ENCODE measurements at places on chromosomes 2 and 18.

GRCh38 chr2:165872101-165872791 lies 78.2 kb upstream of the GALNT3 start:
- no peak for DNase-seq

- DNase-seq, result no peak
Measured at GRCh38 chr18:28439870-28440269, 262.9 kb upstream of the CDH2 start.

DNA sequence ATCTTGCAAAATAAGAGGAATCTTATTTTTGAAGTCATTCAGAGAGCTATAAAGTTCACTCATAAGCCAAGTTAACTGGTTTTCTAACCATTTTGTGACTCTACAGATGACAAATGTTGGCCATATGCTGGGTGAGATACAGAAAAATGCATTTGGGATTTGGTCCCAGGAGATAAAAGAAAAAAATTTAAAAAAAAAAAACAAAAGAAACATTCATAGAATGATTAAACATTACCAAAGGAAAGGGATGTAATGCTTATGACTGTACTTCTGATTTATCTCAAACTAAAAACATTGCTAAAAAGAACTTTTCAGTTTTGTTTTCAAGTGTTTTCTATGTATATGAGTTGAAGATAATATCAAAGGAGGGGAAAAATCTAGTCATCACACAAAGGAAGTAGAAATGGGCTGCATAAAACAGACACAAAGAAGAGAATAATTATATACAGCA lies 43.1 kb downstream of the PELI1 start:
- no peak for DNase-seq

DNA sequence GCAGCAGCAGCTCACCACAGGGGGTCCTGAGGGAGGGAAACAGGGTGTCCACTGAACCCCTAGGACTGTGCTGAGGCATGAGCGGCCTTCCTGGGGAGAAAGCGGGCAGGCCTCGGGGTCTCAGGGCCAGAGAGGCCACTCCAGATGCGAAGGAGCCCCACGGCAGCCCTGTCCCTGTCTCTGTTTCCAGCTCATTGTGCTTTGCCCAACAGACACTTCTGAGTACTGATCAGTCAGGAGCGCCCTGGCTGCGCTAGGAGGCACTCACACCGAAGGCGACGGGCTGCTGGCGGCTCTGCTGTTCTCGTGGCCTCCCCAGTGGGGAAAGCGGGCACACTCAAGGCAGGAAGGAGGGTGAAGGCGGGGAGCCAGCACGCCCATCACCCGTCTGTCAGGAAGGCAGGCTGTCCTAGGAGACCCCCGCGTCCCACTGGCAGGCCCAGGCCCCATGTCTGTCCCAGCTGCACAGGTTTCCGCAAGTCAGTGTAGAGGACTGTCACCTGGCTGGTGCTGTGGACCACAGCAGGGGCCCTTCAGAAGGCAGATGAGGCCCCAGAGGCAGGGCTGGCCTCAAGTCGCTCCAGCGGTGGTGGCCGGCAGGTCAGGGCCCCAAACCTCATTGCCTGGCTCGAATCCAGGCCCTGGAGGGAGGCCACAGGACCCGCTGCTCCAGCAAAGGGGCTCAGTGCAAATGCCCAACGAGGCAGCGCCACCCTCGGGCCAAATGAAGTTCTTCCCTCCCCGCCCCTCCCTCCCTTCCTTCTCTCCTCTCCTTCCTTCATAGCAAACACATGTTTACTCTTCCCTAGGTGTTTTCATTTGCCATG lies 6.8 kb downstream of the ESPNL start:
- no peak for DNase-seq

- DNase-seq, result no peak
Measured at GRCh38 chr2:18598848-18599484, 9.6 kb upstream of the NT5C1B start.

DNA sequence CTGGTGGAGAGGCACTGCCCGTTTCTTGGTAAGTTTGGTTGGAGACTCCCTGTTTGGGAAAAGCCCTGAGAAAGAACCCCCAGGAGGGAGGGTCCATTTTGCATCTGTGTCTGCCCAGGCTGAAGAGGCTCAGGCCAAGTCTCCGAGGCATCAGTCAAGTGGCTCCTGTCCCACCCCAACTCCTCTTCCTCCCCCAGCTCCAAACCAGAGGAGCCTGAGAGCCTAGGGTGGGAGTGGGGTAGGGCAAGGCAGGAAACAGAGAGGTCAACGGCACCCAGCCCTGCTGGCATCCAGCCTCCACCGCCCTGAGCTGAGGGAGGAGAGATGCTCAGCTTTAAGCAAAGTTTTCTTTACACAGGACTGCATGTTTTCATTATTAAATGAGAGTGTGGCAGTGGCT lies 38.2 kb downstream of the CYP27C1 start:
- DNase-seq, result no peak

DNA sequence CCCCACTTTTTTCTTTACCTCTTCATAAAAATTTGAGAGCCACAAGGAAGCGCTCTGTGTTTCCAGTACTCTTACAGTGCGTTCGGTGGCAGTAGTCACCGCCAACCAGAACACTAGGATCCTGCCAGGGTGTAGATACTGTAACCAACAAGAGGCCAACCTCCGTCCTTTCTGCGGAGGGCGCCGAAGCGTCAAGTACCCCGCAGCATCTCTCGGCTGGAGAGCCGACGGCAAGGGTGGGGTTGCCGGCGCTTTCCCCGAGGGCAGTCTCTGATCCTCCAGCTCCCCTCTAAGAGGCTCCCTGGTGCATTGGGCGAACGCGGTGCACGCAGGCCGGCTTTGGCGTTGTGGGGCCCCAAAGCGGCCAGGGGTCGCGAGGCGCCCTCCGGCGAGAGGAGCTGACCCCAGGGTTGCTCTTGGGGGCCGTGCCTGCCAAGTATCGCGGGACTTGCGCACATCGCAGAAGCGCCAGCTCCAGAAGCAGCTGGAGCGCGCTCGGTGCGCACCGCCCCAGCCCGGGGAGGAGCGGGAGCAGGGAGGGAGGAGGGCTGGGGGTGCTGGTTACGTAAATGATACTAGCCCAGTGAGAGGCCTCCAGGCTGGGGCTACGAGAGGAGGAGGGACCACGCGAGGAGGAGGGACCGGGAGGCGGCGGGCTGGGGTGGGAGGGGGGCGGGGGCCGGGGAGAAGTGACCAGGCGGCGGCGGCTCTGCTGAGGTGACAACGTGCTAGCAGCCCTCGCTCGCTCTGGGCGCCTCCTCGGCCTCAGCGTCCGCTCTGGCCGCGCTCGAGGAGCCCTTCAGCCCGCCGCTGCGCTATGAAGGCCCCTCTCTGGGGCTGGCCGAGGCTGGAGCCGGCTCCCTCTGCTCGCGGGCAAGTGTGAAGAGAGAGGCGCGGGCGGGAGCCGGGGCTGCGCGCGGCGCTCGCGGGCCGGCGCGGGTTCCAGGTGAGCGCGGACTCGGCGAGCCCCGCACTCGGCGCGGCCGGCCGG lies at the start of gene GALNT13:
TSS of gene GALNT13 (plus strand) at position 692 of the 991 bp plus-strand sequence.
- DNase-seq, result no peak

- no peak for DNase-seq
Measured at GRCh38 chr2:179454443-179455171, 190.0 kb upstream of the SESTD1 start.

- no peak for DNase-seq
Measured at GRCh38 chr2:240462073-240462706, 26.7 kb downstream of the GPC1 start.

GRCh38 chr2:33022989-33023727 lies 76.4 kb downstream of the LTBP1 start:
- DNase-seq, result no peak

DNA sequence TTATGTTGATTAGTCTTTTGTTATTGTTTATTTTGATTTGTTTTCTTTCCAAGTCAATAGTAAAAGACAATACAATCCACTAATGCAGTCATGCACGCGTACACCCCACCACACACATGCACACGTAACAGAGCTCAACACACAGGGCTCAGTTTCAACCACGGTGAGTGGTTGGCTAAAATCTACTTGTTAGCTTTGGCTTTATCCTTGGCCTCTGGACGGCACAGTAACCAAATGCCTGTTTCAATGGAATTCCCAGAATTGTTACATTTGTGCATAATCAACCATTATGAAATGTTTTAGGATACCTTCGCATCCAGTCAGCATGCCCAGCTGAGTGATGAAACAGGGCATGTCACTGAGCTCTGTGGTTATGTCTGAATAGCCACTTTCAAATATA lies 53.2 kb downstream of the NYAP2 start:
- no peak for DNase-seq

GRCh38 chr2:227862741-227863588 lies 8.5 kb upstream of the DAW1 start:
- DNase-seq, result no peak

DNA sequence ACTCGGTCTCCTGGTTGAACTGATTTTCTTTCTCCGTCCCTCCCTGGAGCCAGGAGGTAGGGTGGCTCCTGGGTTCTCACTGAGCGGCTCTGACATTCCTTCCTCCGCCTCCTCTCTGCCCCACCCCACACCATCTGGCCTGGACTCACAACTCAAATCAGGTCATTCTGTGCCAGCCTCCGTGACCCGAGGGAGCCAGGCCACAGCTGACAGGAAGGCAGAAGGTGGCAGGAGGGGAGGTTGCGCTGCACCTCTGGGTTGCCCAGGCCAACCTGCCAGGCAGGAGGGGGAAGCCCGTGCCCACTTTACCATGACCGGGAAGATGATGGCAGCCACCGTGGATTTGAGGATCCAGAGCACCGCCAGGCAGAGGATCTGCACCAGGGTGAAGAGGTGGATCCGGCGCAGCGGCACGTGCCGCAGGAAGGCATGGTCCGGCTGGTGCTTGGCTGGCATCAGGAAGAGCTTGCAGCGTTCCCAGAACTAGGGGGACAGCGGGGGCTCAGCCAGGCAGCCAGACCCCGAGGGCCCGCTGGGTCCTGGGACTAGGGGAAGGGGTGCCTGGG lies 28.3 kb downstream of the MTHFD2 start:
- no peak for DNase-seq

- no peak for DNase-seq
Measured at GRCh38 chr2:42135381-42136312, 33.5 kb upstream of the EML4 start.

GRCh38 chr2:191174442-191174841 lies 23.6 kb upstream of the STAT4 start:
- no peak for DNase-seq

GRCh38 chr18:9870431-9871008 lies 15.3 kb upstream of the TXNDC2 start:
- DNase-seq, result no peak

DNA sequence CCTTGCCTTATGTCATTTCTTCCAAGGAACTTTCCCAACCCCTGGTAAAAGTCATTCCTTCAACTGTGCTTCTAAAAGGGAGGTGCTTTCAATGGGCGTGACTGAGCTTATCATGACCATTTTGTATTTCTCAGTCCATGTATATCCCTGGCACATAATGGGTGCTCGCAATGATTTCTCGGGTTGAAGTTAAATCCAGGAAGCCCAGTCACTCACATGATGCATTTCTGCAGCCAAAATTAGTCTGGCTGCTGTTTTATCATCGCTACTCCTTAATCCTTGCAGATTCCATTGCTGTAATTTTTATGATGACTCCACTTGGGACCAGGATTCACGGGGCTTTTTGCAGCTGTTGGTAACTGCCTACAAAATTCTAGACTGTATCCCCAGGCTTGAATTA lies 25.9 kb upstream of the RFX8 start:
- DNase-seq, result no peak

- no peak for DNase-seq
Measured at GRCh38 chr2:153512331-153512730, 33.8 kb upstream of the RPRM start.

DNA sequence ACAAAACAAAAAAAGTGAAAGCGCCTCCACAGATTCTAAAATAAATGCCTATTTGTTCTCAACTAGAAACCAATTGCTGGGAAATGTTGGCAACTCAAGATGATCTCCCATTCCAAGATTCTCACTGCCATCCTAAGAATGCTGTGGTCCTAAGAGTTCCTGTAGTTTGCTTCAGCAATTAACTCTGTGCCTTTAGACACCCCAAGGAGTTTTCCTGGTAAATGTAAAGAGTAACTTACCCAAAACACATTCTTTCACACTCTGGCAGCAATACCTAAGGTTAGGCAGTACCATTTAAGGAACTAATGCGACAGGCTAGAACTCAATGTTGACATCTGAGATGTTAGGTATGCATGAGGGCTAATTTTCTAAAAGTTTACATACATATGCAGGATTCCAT lies 58.8 kb upstream of the TANK start:
- no peak for DNase-seq
